ENCODE measurements at places on chromosomes 1 and 21.

DNA sequence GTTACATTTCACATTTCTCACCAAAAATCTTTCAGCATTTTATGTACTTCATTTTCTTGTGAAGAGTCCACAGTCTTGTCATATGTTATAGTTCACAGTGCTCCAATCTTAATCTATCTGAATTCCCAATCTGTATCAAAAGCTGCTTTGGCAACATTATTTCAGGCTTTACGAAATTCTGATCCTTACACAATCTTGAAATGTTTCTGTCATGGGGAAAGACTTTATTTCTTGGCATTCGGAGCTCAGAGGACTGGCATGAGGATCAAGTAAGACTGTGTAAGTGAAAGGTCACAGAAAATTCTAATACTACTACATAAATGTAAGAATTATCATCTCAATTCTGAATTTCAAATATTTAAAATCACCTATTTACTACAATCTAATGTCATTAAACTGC lies 2.0 kb downstream of the USP33 start:
- DNase-seq: peak; percentile 72

GRCh38 chr21:14072761-14073535 lies 137.8 kb downstream of the LIPI start:
- no peak for DNase-seq

DNA sequence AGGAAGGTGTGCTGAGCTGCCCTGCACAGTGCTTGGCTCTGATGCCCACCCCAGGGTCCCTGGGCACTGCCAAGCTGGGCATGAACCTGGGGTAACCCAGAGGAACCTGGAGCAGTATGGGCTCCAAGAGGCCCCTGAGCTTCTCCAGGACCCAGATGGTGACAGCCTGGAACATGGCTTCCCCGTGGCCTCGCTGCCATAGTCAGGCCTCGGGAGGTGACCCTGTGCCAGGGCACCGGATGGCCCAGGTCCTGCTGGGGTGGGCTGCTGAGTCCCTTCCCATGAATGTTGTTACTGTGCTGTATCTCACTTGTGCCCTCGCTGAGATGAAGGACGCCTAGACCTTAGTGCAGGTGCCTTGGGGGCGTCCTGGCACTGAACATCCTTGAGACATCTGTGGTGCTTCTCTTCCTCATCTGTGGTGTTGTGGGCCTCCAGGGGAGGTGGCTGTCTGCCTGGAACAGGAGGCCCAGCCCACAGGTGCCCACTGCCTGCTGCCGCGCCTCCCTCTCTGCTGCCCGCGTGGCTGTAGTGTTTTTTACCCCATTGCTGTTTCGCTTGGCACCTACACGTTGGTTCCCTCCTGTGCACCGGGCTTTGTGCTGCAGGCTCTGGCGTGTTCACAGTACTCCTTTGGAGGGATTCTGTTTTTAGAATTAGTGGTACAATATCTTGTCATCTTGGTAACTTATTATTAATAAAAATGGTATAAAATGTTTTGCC lies 160.3 kb downstream of the PCBP3 start:
- DNase-seq: no peak

GRCh38 chr21:37699024-37699775 lies 217.1 kb downstream of the KCNJ6 start:
- no peak for DNase-seq

DNA sequence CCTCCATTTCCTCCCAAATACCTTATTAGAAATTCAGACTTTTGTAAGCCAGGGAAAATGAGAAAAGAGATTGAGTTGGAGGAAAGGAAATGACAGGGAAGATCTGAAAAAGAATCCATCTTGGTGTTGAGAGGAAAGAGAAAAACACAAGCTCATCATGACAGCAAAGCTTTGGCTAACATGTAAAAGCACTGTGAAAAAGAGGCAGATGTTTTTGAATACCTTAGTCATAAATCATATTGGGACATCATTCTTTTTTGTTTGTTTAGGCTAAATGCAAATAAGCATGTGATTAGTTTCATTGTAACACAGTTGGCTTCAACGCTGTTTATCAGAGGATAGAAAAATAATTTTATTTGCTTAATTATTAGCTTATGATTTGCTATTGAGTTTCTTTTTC lies 64.6 kb downstream of the LHX8 start:
- DNase-seq: no peak

DNA sequence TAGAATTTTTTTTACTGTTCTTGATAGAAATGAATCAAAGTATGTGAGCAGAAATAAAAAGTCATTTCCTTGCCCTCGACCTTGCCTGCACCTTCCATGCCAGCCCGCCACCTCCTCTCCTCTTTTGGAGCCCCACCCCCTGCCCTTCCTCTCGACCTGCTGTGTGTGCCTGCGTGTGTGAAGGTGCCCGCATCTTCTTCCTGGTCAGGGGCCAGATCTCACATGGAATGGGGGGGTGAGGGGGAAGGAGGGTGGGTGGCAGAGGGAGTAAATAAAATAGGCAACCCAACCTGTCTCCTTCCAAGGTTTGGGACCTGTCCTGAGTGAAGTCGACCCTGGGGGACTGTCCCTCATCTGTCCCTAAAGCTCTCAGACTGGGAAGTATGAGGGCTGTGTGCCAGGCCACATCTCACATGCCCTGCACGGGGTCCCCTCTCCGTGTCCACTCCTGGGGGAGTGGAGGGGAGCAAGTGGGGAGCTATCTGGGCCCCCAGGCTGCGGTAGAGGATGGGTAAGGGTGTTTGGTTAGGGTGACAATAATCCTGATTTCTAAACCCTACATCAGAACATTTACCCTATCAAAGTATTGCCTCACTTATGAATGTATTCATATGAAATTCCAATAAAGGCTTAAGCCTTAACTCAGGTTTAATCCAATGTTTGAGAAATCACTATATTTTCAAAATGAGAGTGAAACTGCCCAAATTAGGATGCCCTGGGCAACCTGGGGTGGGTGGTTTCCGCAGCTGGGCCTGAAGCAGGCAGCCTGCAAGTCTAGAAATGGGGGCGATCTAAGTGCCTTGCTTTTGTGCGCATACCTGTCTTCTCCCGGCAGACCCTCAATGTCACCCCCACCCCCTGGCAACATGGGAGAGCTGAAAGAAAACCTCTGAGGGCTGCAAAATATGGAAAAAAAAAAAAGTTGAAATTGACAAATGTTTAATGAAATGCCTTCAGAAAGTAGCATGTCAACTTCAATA lies 15.4 kb downstream of the AMPD2 start:
- DNase-seq: no peak

DNA sequence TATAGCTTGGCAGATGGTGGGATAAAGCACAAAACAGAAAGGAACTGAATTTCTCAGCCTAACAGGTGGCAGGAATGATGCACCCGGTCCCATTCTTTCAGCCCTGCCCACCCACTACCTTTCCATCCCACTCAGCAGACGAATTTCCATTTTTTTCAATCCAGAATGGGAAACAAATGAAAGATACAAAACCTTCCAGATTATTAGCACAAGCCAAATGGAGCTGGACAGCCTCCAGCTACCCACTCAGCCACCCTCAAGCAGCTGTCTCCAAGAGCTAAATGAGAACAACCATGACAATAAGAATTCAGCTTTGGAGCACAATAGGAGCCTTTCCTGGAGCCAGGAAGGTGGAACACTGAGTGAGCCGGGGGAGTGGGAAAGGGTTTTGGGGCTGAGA lies 96.3 kb upstream of the ST6GALNAC5 start:
- DNase-seq: no peak
